ENCODE measurements at places on chromosomes 11 and 22. TPM values are rescaled to one million over a fixed set of nuclear protein-coding genes. Genes with fewer than 3 reads are reported as not detected.

- DNase-seq, result no peak
Measured at GRCh38 chr11:107249054-107249453, 208.6 kb downstream of the CWF19L2 start.

NCR3LG1 gene
- 0.58 TPM for polyA plus RNA-seq

GRCh38 chr11:134731213-134731961, 319.3 kb upstream of the B3GAT1 start:
- no peak for DNase-seq

- DNase-seq, result no peak
Measured at GRCh38 chr11:96396637-96397036, 6.8 kb downstream of the JRKL start.

- DNase-seq, result no peak
Measured at GRCh38 chr22:44440224-44441160, 57.5 kb downstream of the RTL6 start.

DNA sequence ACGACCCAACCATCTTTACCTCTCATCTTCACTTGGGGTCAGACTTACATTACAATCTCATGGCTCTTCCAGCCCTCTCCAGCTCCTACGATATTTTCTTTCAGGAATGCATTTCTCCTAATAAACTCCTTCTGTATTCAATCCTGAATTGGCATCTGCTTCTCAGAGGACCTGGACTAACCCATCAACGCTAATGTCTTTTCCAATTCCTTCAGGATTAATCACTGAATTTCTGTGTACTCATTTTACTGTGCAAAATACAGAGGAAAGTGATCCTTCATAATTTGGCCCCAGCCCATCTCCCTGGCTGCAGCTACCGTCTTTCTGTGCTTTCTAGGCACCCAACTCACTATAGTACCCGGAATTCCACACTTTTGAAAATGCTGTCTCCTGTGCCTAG, 239.2 kb downstream of the METTL15 start:
- no peak for DNase-seq

CD248 gene
- polyA plus RNA-seq, result 89.2 TPM

DNA sequence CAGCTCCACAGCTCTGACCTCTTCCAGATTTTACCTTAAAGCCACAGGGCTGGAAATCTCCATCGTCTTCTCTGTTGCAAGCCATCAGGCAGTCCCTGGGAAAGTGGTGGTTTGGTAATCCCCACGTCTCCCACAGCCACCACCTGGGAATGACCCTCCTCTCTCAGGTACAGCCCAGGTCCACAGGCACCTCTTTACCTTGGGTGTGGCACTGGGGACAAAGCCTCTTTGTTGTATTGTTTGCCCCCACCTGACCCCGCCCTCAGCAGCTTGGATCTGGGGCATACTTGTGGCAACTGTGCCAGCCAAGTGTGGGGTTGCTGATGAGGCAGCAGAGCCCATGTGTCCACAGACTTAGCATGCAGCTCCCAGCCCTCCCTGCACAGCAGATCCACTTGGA, 77.6 kb downstream of the LRRC32 start:
- DNase-seq, result no peak

DNA sequence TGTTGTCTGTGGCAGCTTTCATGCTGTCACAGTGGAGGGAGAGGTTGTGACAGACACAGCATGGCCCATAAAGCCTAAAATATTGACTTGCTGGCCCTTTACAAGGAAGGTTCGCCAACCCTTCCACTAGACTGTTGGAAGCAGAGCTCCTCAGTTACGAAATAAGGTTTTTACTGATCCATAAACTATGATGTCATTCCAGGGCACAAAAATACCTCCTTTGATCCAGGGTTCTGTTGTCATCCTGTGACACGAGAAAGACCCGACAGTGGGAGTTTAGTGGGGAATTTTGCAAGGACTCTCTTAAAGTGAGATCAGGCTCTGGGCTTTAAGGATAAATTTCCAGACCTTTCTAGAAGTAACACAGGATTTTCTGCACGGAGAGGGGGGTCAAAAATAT, 15.7 kb downstream of the BARX2 start:
- DNase-seq, result no peak

APOBEC3F gene
- polyA plus RNA-seq, result 11.7 TPM

ABTB2 gene
- polyA plus RNA-seq, result 5.4 TPM

GRCh38 chr22:32737811-32738497, 63.6 kb upstream of the TIMP3 start:
- DNase-seq, result no peak

- DNase-seq, result no peak
Measured at GRCh38 chr11:125092669-125093068, 18.8 kb downstream of the TMEM218 start.

TPBGL gene
- polyA plus RNA-seq, result 0.13 TPM

KRTAP5-10 gene
- polyA plus RNA-seq, result 0.22 TPM

DNA sequence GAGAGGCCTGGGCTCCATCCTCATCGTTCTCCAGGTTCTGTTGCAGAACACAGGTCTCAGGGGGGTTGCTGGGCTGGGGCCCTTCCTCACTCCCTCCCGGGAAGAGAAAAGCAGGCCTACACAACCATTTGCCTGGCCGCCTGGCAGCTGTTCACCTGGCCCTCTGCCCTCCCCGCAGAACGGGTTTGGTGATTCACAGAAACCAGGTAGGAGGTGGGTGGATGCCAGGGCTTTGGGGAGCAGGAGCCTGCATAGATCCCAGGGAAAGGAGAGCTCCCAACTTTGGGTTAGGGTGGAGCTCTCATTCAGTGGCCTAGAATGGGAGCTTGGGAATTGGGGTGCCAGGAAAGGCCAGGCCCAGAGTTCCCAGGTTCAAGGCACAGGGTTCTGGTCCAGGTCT, 995 bp downstream of the TMEM134 start:
- DNase-seq, result no peak

DNA sequence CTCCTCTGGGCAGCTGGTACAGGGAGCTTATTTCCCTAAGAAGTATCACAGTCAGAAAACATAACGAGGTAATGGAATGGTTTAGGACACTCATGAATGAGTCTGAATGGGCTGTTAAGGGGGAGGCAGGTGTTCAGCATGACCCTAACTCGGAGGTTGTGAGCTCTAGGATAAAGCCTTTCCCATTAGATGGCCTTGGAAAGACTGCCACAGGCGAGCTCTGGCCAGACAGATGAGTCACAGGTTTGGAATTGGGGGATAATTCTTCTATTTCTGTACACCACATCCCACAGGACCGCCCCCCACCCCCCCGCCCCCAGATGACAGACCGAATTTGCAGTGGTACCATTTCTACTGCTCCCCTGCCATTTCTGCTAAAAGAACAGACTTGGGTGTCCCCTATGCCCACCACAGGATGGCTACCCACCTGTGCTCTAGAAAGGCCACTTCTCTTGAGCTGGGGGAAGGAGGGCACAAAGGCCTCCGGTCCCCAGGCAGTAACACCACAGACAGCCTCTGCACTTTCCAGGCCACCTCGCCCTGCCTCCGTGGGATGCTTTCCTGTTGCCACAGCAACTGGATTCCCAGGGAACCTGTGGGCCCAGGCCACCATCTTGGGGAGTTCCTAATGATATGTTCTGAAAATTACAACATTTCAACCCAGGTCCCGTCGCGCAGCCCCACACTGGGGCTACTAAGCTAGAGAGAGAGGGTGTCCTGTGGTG, 76.7 kb downstream of the TRIM29 start:
- DNase-seq, result no peak

DNA sequence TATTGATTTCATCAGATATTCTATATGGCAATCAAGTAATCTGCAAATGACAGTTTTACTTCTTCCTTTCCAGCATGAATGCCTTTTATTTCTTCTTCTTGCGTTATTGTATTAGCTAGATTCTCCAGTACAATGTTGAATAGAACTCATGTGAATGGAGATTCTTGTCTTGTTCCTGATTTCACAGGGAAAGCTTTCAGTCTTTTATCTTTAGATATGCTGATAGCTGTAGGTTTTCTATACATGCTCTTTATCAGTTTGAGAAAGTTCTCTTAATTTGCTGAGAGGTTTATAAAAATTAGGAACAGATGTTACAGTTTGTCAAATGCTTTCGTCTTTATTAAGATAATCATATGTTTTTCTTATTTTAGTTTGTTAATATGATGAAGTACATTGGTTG, 347.2 kb downstream of the NTM start:
- DNase-seq, result no peak

DNA sequence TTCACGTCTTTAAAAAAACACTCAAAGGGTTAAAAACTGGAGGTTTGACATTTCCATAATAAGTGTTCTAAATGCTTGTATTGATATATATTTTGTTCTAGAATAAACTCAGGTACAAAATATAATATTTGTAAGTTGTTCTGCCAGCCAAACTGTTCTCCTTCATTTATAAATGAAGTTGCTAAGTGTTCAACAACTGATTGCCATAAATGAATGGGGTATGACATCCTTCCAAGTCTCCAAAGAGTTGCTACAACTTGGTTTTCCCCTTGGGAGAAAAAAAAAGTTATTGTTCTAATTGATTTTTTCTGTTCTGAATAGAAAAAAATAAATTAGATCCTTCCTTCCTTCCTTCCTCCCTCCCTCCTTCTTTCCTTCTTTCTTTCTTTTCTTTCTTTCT, 65.4 kb upstream of the BLID start:
- no peak for DNase-seq

- no peak for DNase-seq
Measured at GRCh38 chr11:26622181-26622580, 50.1 kb upstream of the MUC15 start.

- no peak for DNase-seq
Measured at GRCh38 chr11:104581246-104581980, 316.8 kb downstream of the CASP12 start.

DNA sequence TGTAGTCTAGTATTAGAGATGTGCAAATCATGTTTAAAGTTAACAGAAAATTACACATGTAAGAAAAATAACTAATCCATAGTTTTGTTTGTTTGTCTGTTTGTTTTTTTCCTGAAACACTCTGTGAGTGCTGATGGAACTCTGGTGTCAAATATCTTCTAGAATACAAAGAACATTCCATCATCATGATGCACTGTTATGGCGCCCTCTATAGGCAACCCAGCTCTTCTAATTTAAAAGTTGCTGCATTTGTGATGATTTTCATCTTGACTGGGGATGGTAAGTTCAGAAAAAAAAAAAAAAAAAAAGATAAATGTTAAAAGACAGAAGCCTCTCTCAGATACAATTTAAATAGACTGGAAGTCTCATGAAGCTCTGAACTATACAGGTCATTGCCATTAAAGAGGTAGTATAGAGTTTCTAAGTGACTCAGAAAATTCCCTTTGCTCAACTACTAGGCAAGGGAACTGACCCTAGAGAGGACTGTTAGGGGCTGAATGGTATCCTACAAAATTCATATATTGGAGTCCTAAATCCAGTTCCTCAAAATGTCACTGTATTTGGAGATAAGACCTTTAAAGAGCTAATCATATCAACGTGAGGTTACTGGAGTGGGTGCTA, 597.2 kb upstream of the ANO3 start:
- DNase-seq, result no peak

GRCh38 chr11:130042093-130042591, 27.6 kb upstream of the APLP2 start:
- DNase-seq, result no peak

KCNJ5 gene
- 12.2 TPM for polyA plus RNA-seq

DNA sequence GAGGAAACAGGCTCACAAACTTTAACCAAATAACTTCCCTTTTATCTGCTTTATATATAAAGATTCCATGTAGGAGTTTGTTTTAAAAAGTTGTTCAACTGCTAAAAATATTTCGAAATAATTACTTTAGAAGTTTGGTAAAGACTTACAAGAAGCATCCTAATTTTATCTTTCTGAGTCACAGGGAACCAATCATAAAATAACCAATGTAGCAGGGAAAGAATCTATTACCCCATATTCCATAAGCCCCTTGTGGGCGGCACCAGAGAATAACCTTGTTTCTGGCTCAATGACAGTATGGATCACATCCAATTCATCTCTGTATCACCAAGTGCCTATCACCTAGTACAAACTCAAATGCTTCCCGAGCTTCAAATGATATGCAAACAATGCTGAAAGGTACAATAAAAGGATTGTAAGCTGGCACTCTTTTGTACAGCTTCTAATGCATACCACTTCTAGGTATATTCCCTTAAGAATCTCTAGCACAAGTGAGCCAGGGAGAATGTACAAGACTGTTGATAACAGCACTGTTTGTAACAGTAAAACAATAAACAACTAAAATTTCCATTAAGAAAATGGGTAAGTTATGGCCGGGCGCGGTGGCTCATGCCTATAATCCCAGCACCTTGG, 158.4 kb downstream of the ATG16L2 start:
- DNase-seq, result no peak

GRCh38 chr22:41845380-41846267, 12.7 kb downstream of the SREBF2 start:
- no peak for DNase-seq

DNA sequence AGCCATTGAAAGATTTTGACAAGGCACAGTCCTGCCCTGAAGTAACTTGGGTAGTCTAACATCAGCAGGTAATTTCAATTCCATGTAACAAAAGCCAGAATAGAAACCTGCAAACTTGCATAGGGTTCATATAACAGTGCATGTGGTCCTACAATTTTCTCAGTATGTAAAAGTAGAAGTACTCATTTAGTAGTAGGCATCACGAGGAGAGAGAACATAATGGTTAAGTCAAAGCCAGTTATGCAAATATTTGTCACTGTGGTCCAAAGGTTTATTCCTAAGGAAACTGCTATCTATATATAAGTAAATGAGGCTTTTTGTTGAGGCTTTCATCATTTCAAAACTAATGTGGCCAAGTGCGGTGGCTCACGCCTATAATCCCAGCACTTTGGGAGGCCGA, 10.1 kb downstream of the ATP5MG start:
- DNase-seq, result no peak

- DNase-seq, result no peak
Measured at GRCh38 chr11:116862185-116862584, 24.8 kb upstream of the APOA1 start.

- DNase-seq, result no peak
Measured at GRCh38 chr11:44949160-44950030, 1.3 kb downstream of the TP53I11 start.

- DNase-seq, result no peak
Measured at GRCh38 chr22:38745676-38746460, 9.9 kb downstream of the SUN2 start.

GRCh38 chr11:32843544-32843943, 13.8 kb downstream of the PRRG4 start:
- DNase-seq, result no peak

- no peak for DNase-seq
Measured at GRCh38 chr22:48333816-48334735, 1493.6 kb downstream of the BRD1 start.

GRCh38 chr11:57395905-57396623, 5.6 kb upstream of the PRG2 start:
- DNase-seq, result no peak

DNA sequence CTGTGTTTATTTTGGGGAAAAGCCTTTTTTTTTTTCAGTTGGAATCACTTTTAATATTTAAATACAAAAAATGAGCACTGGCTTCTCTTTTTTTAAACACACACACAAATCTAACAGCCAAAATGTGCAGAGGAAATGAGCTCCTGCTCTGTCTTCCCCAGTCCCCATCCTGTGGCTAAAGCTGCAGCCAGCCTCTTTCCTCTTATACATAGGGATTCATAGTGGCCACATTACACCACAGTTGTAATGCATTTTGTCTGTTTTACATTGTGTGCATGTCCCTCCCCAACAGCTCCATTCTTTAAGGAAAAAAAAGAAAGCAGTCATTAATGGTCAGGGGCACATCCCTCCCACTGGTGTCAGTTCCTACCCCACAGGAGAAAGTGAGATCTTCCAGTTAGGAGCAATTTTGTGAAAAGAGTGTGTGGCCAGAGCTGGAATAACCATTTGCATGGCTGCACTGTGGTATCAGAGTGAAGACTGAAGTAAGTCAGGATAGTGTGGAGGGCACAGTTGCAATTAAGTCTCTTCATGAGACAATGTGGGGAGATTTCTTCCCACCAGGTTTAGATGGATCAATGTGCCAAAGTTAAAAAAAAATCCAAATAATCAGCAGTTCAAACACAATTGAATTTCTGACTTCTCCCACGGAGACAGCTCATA, 220.6 kb downstream of the TMEM135 start:
- DNase-seq, result no peak

MMP10 gene
- 1.8 TPM for polyA plus RNA-seq

Measured in right lung (tissue), 10 donors.